ENCODE measurements at places on chromosomes 5 and 9.

GRCh38 chr5:2522372-2522771, 229.1 kb downstream of the IRX2 start:
- no peak for DNase-seq

DNA sequence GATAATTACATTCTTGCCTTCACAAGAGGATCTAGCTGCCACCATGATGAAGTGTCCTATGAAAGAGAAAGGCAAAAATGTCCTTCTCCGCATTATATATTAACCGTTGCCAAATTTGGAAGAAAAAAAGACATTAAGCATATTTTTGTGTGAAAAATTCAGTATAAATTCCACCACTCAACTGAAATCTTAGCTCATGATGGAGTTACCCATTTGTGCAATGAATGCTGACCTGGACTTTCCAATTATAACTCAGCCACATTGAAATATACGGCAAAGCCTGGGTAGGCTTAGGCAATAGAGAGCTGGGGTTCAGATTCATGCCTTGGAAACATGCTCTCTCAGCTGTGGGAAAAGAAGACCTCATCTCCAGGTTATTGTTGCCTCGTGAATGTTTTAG, 71.3 kb upstream of the VCAN start:
- DNase-seq, result no peak

DNA sequence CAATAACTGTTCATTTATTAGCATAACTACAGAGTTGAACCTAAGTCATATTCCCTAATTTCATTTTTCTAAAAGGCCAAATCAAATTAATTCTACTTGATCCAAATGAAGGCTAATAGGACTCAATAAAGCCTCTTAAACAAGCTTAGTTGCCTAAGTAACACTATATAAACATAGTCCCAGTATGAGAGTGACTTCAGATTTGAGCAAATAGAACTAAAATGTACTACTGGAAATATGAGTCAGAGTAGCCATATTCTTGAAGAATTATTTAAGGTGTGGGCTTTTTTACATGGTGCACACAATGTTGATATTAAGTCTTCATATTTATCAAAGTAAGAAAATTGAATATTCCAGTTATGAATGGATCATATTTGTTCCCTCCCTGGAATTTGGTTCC, 872.3 kb downstream of the MAT2B start:
- DNase-seq, result no peak

DNA sequence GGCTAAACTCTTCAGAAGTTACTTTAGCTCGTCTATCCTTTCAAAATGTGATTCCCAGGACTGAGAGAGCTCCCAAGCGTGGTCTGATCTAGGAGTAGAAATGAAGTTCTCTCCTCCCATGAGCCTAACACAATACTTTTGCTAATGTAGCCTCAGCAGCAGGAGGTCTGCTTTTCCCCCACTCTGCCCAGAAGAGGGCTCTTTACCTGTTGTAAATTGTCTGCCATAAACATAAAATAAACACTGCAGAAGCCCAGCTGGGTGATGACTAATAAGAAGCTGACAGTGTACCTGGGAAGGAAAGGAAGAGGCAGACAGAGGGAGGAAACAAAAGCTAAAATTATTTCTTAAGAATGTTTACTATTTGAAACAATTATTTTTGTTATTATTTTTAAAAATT, 15.4 kb downstream of the SLC36A3 start:
- DNase-seq, result no peak

DNA sequence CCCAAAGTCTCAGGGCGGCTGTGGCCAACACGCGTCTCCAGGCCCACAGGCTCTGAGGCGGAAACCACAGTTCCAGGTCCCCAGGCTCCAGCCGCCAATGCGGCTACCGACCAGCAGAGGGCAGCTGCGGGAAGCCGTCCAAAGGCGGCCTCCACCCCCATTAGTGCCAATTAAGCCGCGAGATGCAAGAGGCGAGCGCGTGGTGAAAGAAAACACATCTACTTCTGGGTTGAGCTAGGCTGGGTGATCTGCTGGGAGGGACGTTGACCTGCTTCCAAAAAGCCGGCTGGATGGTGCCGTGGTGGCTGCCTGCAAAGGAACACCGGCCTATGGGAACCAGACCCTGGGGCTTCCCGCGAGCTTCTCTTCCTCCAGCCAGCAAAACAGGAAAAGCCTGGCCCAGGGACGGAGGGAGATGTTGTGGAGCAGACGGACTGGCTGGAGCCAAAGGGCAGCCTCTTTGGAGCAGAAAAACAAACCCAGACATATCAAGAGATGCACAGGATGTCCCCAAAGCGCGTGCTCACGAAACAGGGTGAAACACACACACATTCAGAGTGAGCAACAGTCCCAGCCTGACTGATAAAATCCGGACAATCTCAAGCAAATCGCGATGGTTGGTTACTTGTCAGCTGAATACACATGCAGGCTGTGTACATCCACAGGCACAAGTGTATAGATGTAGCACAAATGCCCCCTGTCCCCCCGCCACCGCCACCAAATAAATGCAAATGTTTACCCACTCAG, 187.1 kb upstream of the BRINP1 start:
- DNase-seq, result no peak

- no peak for DNase-seq
Observed at GRCh38 chr9:406886-407654, 192.4 kb downstream of the DOCK8 start.

DNA sequence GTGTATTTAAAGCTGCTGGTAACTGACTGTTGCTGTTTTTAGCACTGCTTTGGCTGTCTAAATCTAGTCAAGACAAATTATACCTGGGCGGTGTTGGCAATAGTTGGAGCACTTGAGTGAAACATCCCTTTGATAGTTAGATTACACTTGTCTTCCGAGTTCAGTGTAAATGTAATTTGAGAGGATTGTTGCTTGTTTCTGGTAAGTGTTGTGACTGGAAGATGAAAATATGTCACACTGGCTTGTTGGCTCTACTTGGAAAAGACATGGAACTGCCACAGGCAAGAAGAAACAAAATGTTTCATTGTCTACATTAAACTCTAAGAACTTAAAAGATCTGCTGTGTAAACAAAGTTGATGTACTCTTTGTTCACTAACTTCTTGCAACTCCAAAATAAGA, 49.2 kb upstream of the PTPRD start:
- DNase-seq, result no peak

DNA sequence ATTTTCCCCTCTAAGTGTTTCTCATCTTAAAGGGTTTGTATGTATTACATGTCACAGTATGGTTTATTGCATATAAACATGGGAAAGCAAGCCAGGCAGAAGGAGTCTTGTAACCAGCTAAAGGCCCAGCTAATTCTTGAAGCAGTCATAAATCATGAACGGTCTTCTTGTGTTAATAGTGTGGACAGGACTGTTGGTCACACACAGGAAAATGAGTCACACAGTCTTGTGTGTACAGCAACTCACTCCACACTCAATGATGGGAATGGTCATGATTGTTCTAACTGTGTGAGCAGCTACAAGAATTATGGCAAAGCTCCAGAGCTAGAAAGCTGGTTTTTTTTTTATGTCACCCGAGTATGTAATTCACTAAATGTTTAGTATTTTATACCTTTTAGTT, 123.9 kb downstream of the GHR start:
- no peak for DNase-seq

GRCh38 chr5:150313501-150313900, 10.8 kb upstream of the ARSI start:
- DNase-seq, result no peak

DNA sequence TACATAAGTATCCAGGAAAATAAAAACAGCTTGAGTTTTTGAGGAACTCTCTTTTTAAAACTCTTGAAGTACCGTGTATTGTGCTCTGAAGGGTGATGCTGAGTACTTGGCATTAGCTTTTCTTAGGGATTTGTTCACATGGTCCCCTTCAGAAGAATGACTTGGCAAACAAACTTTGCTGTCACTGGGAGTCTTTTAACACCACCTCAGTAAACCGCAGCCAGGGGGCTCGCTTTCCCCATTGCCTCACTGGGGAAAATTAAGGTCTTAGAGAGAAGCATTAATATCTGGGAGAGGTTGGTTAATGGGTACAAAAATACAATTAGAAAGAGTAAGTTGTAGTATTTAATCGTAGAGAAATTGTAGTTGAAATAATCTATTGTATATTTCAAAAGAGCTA, 105.9 kb upstream of the DAP start:
- DNase-seq, result no peak

DNA sequence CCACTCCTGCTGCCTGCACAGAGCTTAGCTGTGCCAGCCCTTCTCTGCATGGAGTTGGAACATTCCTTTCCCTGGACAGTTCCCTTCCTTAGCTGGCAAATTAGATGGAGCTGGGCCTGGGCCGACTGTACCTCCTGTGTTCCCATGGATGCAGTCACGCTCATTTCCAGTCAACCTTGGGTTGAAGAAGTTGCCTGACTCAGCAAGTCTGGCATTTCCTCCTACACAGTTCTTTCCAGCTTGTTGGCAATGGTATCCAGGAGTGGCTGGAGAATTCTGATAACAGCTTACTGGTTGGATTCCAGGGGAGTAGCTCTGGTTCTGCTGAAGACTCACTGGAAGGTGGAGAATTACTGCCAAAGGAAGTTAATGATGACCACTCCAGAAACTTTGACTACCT, 9.2 kb upstream of the TAF1L start:
- DNase-seq, result no peak

GRCh38 chr5:40385544-40385943, 294.2 kb upstream of the PTGER4 start:
- no peak for DNase-seq

DNA sequence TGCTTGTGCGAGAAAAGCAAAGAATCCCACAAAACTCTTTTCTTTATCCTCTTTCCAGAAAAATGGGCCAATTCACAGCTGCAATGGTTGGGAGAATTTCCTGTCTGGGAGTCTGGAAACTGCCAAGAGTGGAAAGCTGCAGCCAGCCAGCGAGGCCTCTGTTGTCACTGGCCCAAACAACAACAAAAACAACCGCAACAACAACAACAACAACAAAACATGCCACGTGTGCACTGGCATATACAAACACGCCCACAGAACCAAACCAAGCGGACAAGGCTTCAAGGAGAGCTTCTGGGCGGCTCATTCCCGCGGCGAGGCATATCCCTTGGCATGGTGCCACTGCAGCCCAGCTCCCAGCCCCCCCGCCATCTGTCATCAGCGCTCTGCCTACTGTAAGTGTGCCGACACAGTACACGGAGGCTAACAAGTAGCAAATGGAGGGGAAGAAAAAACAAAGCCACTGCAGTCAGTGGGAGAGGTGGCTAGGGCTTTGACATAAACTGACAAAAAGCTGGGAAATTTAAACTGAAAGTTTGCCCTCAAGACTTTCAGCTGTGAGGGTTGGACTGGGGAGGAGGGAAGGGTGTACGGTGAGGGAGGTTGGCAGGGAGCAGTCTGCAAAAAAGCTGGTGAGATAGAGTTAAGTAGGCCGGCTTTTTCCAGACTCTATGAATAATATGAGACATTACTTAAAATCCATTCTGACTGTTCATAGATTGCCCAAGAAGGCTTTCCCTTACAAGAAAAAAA, 165.0 kb upstream of the ZNF462 start:
- DNase-seq, result no peak

- DNase-seq, result no peak
Observed at GRCh38 chr5:147290261-147290660, 55.4 kb downstream of the STK32A start.

DNA sequence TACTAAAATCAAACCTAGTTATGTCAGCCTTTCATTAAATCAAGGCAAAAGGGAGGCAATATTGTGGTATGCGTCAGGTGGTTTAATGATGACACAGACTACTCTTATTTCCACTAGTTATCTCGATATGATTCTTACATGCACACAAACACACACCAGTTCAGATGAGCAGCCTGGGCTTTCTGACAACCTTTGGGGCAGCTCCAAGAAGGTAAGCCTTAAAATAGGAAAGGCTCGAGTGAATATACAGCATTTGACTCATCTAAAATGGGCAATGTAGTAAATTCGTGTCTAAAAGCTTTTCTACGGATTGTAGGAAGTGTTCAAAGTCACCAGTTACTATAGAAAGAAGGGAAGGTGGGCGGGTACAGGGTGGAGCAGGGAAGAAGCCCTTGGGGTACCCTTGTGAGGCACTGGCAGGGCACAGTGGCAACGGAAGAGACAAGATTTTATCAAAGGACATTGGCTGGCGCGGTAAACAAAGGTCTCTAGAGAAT, 1.9 kb downstream of the ANKH start:
- DNase-seq, result no peak

DNA sequence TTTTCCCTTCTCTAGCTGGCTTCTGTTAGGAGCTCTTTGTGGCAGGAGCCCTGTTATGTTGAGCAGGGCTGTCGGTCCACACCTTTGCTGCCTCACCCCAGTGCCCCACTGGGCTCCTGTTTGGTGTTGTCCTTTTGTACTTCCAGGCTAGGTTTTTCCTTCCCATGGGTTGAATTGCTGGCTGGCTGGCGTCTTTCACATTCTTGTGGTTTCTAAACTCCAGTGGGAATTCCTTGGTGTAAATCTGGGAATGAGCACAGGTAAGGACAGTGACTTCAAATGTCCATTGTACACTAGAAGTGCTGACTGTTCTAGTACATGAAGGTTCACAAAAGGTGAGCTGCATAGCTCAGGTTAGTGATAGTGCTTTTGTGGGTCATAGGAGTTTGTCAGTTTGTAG, 30.4 kb downstream of the RASGRF2 start:
- no peak for DNase-seq

GRCh38 chr5:153347611-153348010, 142.9 kb upstream of the GRIA1 start:
- DNase-seq, result no peak

DNA sequence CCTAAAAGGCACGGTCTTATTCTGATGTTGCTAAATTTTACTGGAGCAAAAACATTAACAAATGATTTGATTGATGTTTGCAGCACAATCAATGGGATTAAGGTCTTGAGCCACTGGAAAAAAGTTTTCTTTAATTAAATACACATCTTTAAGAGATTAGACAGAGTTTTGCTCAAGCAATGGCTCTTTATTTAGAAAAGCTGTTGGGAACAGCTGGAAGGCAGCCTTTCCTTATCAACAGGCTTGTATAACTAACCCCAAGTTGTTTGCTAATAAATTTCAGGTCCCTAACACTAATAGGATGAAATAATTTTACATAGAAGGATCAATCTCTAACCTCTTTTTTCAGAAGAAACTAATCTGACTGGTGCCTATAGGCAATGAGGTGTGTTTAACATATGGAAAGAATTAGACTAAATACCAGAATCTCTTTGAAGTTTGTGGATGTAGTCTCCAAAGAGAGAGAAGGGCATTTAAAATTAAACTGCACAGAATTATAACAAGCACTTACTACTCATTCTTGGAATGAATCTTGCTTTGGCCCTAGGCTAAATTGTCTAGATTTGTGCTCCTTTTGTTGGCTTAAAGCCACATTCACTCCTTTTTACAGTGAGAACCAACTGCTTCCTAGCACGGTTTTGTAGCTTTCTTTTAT, 67.3 kb upstream of the TNFAIP8 start:
- no peak for DNase-seq

- no peak for DNase-seq
Observed at GRCh38 chr9:38641985-38642864, 21.8 kb upstream of the ANKRD18A start.

GRCh38 chr5:108937221-108937620, 189.5 kb downstream of the FER start:
- no peak for DNase-seq

DNA sequence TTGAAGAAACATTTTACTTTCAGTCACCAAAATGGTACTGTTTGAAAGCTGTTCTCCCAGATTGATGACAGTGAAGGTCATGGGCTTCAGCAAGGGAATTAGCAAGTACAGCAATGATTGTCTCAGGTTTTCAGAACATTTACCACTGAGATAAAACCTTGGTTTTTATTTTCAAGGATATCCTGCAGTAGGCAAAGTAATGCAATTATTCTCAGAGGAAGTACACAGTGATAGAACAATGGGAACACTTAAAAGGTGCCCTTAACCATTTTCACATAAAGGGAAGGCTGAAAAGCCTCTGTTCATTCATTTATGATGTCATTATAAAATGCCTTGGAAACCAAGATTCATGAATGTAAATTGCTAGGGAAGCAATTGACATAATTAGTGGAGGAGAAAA, 471.8 kb upstream of the ACO1 start:
- no peak for DNase-seq

All from GM12878 (cell line).